ENCODE measurements at places on chromosomes 12 and 14. TPM values are rescaled to one million over a fixed set of nuclear protein-coding genes. Genes with fewer than 3 reads are reported as not detected.

Gene TMEM233
- not detected for total RNA-seq

Gene SERPINA9
- total RNA-seq, result not detected

Gene MYH6
- total RNA-seq, result not detected

Gene DEPDC4
- total RNA-seq, result 1.2 TPM

Gene DYRK2
- total RNA-seq, result 44.7 TPM

Gene BHLHE41
- total RNA-seq, result not detected

Gene GYS2
- not detected for total RNA-seq

Gene HCAR3
- total RNA-seq, result not detected

Gene SLC25A47
- not detected for total RNA-seq

Gene GARIN6
- total RNA-seq, result not detected

Gene DTX3
- 18.3 TPM for total RNA-seq

Gene PIK3C2G
- total RNA-seq, result not detected

Gene DAO
- total RNA-seq, result not detected

Gene PROX2
- 0.33 TPM for total RNA-seq

Gene SLC7A7
- 0.75 TPM for total RNA-seq

Gene ASCL1
- total RNA-seq, result not detected

Gene SIX6
- not detected for total RNA-seq

Gene SDR9C7
- total RNA-seq, result not detected

Gene SIRT4
- total RNA-seq, result 1.9 TPM

Gene RNASE7
- total RNA-seq, result not detected

Gene SLC25A21
- total RNA-seq, result not detected

Gene RAD51AP1
- total RNA-seq, result 28.4 TPM

Gene RFLNA
- total RNA-seq, result not detected

Gene ATXN2
- total RNA-seq, result 44.9 TPM

Gene GUCY2C
- not detected for total RNA-seq

Gene LYZ
- total RNA-seq, result 8.7 TPM

Gene ITGB7
- 339 TPM for total RNA-seq

Gene PRPH
- not detected for total RNA-seq

Gene PWP1
- 72.3 TPM for total RNA-seq

Gene GPD1
- total RNA-seq, result 0.70 TPM

Gene CCNT1
- total RNA-seq, result 59.1 TPM

Gene RBP5
- 0.31 TPM for total RNA-seq

Gene KRT75
- total RNA-seq, result not detected

Gene KRT72
- total RNA-seq, result not detected

Gene SMCO2
- not detected for total RNA-seq

Gene GPR135
- total RNA-seq, result 0.90 TPM

Gene SYNDIG1L
- not detected for total RNA-seq

Gene KCNC2
- not detected for total RNA-seq

Gene KLHL33
- 0.09 TPM for total RNA-seq

Gene RDH5
- 8.1 TPM for total RNA-seq

Gene MSI1
- 0.22 TPM for total RNA-seq

Gene ZFP36L1
- 133 TPM for total RNA-seq

Gene MMP17
- not detected for total RNA-seq

Gene PLCZ1
- not detected for total RNA-seq

Gene IL31
- 5.1 TPM for total RNA-seq

Gene SLC4A8
- total RNA-seq, result 2.0 TPM

Gene PRB2
- not detected for total RNA-seq

Gene ALG10B
- total RNA-seq, result 9.1 TPM

Gene POTEM
- total RNA-seq, result not detected

Gene TAS2R46
- 0.93 TPM for total RNA-seq

Gene CEBPE
- 0.22 TPM for total RNA-seq

Gene CIT
- total RNA-seq, result 17.6 TPM

Gene KANSL2
- total RNA-seq, result 58.7 TPM

Gene ZCRB1
- 79.9 TPM for total RNA-seq

Gene KLRC2
- total RNA-seq, result 4.9 TPM

Gene PACS2
- total RNA-seq, result 32.9 TPM

Gene IL23A
- total RNA-seq, result 26.9 TPM

Gene NANOG
- not detected for total RNA-seq

Measured in CD8-positive, alpha-beta memory T cell (primary cell).